ENCODE measurements at places on chromosomes 7 and 10. TPM values are rescaled to one million over a fixed set of nuclear protein-coding genes. Genes with fewer than 3 reads are reported as not detected.

- peaks cover 18% of the 10 kb centered on the region for H3K4me1 ChIP-seq
- H3K27me3 ChIP-seq = no peaks in the 10 kb centered on the region
- H3K27ac ChIP-seq = no peak overlapping the region
Observed at GRCh38 chr10:52597189-52597863, 175.3 kb downstream of the MBL2 start.

- no peaks in the 10 kb centered on the region for H3K4me1 ChIP-seq
- no peaks in the 10 kb centered on the region for H3K27me3 ChIP-seq
- H3K4me3 ChIP-seq = no peak overlapping the region
- DNase-seq = no peak
Observed at GRCh38 chr7:152200395-152200794, 174.9 kb downstream of the GALNT11 start.

- no peaks in the 10 kb centered on the region for H3K4me1 ChIP-seq
- peak within 1 kb of the TSS; percentile 35 for H3K4me3 ChIP-seq
- H3K27me3 ChIP-seq = peaks cover 17% of the 10 kb centered on the region
- peak; percentile 6 for DNase-seq
- H3K36me3 ChIP-seq = no peaks in the 10 kb centered on the region
Observed at GRCh38 chr7:95324431-95324830, at the start of gene PON1. Gene PON1, minus strand, starts transcription at chr7:95324532. Its CDS starts 57 bp downstream, at chr7:95324475.

- H3K36me3 ChIP-seq = peaks cover 6% of the 10 kb centered on the region
- DNase-seq = no peak
- no peak overlapping the region for H3K4me3 ChIP-seq
Observed at GRCh38 chr10:132582771-132583170, 45.2 kb downstream of the INPP5A start.

- no peak overlapping the region for H3K4me3 ChIP-seq
- no peaks in the 10 kb centered on the region for H3K36me3 ChIP-seq
- H3K27me3 ChIP-seq = no peaks in the 10 kb centered on the region
- no peaks in the 10 kb centered on the region for H3K4me1 ChIP-seq
- no peak overlapping the region for H3K27ac ChIP-seq
Observed at GRCh38 chr7:91518058-91518457, 253.8 kb downstream of the FZD1 start.

DNA sequence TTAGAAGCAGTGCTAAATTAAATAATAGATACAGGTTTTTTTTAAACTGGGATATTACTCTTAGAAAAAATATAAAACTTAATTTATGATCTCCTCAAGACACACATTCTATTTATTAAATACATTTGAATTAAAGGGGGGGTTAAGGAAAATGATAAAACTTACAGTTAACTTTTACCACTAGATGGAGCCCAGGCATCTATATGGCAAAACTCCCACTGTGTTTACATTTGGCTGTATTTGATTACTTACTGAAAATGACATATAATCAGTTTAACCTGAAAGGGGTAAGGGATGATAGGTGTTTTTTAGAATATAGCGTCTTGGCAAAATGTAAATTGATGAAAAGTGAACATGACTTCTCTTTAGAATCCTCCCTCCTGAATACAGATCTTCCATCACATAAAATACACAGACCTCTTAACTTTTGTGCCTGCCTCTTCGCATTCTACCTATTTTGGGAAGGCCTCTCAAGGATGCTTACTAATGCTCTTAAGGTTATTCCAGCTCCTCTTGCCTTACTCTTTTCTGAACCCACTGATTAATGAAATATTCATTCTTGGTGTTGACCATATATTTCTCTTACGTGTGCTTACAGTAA is 235.7 kb downstream of the AGMO start:
- H3K4me1 ChIP-seq = no peaks in the 10 kb centered on the region
- no peak overlapping the region for H3K4me3 ChIP-seq
- H3K27me3 ChIP-seq = no peaks in the 10 kb centered on the region
- no peaks in the 10 kb centered on the region for H3K36me3 ChIP-seq
- H3K27ac ChIP-seq = no peak overlapping the region
- DNase-seq = no peak

DNA sequence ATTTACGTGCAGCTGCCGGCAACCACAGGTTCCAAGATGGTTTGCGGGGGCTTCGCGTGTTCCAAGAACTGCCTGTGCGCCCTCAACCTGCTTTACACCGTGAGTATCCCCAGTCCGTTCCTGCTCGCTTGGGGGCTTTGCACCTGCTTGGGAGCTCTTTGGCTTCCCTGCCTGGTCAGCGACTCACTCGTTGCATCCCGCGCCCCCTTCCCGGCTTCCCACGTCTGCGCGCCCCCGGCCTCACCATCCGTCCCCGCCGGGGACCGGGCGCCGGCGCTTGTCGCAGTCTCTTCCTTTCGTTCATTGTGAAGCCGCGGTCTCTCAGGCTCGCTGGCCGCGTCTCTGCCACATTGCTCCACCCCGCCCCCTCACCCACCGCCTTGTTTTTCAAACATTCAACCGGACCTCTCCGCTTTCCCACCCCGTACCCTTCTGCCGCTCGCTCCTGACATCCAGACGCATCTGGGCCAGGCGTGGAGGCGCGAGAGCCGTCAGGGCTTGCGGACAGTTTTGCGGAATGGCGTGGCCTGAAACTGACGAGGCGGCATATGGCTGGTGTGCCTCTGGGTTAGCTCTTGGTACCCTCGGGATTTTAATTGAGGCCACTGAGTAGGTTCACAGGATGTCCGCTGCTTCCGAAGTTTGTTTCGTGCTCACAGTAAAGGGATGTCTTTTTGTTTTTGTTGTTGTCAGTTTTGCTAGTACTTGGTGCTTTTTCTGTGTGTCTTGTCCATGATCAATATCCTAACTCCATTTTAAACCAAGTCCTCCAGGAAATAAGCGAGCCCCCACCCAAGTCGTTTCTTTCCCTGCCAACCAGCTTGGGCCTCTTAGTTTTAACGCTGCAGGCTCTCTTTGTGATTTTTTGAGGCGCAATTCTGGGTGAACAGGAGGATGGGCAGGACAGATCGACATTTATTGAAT is 639 bp downstream of the TSPAN13 start:
- H3K27me3 ChIP-seq = no peaks in the 10 kb centered on the region
- H3K4me3 ChIP-seq = peak overlapping the region; percentile 90
- peak; percentile 71 for DNase-seq
- H3K4me1 ChIP-seq = peaks cover 23% of the 10 kb centered on the region
- peaks cover 26% of the 10 kb centered on the region for H3K36me3 ChIP-seq
- peak overlapping the region; percentile 82 for H3K27ac ChIP-seq

DNA sequence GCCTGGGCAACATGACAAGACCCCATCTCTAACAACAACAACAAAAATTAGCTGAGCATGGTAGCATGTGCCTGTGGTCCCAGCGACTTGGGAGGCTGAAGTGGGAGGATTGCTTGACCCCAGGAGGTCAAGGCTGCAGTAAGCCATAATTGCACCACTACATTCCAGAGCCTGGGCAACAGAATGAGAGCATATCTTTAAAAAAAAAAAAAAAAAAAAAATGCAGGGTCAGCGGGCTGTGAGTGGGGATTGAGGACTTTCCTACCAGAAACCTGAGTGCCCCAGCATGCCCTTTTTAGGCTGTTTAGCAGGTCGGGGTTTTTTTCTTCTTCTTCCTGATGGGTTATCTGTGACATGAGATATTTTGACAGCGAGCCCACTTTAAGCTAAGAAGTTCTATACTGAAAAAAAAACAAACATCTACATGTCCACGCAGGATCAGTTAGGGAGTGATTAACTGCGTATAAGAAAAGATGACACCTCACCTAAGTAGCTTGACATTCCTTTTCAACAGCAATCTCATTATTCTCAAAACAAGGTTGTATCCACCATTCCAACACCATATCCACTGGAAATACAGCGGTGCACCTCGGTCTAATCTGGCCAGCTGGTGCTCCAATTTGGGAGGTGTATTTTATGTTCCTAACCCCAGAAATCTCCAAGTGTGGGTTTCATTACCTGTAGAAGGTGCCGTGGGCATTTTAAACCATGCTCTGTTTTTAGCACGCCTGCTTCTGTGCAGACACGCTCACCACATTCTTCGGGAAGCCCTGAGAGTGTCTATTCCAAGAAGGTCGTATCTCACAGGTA is 13.8 kb upstream of the RFC2 start:
- DNase-seq = no peak
- no peak overlapping the region for H3K4me3 ChIP-seq
- H3K27me3 ChIP-seq = no peaks in the 10 kb centered on the region
- H3K4me1 ChIP-seq = peaks cover 9% of the 10 kb centered on the region
- H3K36me3 ChIP-seq = no peaks in the 10 kb centered on the region
- H3K27ac ChIP-seq = no peak overlapping the region

The ZPBP gene
- not detected for total RNA-seq

The TDRD1 gene
- not detected for total RNA-seq

The TAS2R3 gene
- 3.8 TPM for total RNA-seq
